A549 (cell line): ENCODE measurements at places on chromosomes 2 and 18. TPM values are rescaled to one million over a fixed set of nuclear protein-coding genes. Genes with fewer than 3 reads are reported as not detected.

Gene FARSB
- 41.0 to 50.4 TPM (median 42.1 TPM) in 3 replicates for polyA plus RNA-seq

Gene ABCB11
- 0.01 to 0.03 TPM in 2 of 3 replicates, not detected in the other for polyA plus RNA-seq

Gene GLS
- 270 to 321 TPM (median 286 TPM) in 3 replicates for polyA plus RNA-seq

Gene CD8B2
- not detected in 3 replicates for polyA plus RNA-seq

Gene CCBE1
- polyA plus RNA-seq = 9.7 to 10.4 TPM (median 9.9 TPM) in 3 replicates

DNA sequence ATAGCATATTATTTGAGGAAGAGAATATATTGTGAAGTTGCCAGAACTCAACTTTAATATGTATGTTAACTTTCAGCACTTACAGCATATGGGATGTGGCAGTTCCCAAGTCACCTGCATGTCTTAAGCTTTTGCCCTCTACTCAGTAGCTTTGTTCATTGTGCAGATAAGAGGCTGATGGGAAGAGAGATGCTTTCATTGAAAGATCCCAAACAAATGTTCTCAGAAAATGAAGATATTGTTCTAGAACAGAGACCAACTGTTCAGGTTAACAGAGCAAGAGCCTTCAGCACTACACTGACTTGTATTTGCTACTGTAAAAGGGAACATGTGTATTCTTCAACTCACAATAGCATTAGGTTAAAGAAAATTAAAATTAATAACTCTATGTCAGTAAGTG lies 28.1 kb downstream of the GAREM1 start:
- DNase-seq = no peak

DNA sequence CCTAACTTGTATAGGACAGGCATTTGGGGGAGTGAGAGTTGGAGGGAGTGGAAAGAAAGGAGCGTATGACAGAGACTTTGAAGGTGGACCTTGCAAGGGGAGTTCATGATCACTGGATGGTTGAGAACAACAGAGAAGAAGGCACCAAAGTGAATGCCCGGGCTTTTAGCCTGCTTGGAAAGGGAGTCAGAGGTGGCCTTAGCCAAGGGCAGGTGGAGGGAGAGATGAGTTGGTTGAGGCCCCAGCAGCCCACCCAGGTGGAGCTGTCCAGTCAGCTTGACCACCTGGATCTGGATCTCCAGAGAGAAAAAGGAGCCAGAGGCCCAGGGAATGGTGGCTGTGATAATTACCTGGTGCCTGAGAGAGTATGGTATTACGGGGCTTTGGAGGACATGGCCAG lies 73.6 kb downstream of the COA5 start:
- no peak for DNase-seq

GRCh38 chr2:18701546-18701945 lies 112.2 kb upstream of the NT5C1B start:
- DNase-seq = no peak

DNA sequence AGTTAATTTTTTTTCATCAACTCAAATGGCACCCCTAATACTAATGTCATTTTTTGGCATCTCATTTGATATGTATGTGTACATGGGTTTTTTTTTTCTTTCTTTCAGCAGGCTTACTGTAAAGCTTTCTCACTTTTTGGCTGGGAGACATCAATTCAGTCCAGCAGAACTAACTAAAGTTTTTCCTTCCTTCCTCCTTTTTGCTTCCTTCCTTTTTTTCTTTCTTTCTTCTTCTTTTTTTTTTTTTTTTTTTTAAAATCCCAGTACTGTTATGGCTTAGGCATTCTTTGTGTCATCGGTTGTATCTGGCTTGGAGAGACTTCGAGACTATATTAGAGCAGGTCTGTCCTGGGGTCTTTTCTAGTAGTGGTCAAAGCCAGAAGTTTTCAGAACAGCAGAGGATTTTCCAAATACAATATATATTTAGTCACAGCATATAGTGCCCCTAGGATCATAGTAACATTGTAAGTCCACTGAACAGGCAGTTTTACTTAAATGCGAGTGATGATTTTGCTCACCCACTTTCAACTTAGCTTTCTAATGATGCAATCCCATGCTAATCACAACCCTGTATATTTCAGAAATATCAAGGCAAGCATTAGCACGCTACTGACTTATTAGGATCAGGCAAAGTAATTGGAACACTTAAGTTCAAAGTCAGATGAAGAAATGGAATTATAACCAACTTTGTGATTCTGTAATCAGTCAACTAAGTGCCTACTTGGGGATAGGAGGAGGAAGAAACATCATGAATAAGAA lies 4.0 kb downstream of the KLHL29 start:
- DNase-seq = no peak

GRCh38 chr18:39994498-39994897 lies 1960.5 kb upstream of the PIK3C3 start:
- no peak for DNase-seq

GRCh38 chr2:95315801-95316411 lies 18.8 kb downstream of the KCNIP3 start:
- DNase-seq = no peak

DNA sequence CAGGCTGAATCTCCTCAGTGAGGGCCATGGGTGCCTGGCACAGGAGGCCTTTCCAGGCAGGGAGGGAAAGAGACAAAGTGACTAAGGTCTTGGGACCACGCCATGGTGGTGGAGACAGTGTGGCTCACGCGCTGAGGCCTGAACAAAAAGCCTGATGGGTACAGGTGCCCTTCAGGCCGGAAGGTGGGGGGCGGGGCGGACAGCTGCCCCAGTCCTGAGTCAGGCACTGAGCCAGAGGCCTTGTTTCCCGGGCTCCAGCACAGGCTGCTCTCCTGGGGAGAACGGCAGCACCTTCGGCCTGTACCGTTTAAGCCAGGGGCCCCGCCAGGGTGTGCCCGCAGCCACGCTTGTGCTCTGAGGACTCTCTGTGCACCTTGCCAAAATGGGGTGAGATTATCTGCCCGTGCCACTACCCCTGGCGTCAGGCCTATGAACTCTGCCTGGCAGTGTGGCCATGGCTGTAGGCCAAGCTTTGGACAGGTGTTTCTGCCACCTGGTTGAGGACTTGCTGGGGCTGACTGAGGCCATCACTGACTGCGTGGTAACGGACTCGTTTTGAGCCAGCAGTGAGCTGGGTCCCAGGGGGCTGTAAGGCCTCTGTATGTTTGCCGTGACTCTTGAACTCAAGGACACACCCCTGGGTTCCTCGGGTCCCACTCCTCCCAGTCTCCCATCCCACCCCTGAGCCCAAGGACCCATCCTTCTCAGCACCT lies 31.7 kb upstream of the DNMT3A start:
- DNase-seq = no peak

GRCh38 chr2:155368934-155369333 lies 670.4 kb downstream of the KCNJ3 start:
- DNase-seq = no peak

GRCh38 chr2:240212425-240213225 lies 72.2 kb upstream of the OTOS start:
- no peak for DNase-seq

GRCh38 chr2:38932586-38932985 lies 42.9 kb downstream of the ARHGEF33 start:
- DNase-seq = no peak

DNA sequence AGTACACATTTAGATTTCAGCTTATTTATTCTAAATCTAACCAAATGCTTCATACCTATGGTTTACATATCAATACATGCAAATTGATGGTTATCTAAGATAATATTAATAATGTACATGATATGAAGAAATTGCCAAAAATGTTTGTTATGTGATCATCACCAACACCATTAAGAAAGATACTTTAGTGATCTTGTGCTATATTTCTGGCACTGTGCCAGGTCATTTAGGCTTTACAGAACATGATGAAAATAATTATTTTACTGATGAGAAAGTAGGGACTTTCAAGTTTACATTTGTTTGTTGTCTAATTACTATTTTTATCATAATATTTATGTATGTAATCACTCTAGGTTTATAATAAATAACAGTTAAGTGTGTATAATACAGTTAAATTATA lies 158.3 kb downstream of the GULP1 start:
- no peak for DNase-seq

GRCh38 chr2:236512902-236513435 lies 56.7 kb upstream of the ACKR3 start:
- DNase-seq = peak; percentile 47

DNA sequence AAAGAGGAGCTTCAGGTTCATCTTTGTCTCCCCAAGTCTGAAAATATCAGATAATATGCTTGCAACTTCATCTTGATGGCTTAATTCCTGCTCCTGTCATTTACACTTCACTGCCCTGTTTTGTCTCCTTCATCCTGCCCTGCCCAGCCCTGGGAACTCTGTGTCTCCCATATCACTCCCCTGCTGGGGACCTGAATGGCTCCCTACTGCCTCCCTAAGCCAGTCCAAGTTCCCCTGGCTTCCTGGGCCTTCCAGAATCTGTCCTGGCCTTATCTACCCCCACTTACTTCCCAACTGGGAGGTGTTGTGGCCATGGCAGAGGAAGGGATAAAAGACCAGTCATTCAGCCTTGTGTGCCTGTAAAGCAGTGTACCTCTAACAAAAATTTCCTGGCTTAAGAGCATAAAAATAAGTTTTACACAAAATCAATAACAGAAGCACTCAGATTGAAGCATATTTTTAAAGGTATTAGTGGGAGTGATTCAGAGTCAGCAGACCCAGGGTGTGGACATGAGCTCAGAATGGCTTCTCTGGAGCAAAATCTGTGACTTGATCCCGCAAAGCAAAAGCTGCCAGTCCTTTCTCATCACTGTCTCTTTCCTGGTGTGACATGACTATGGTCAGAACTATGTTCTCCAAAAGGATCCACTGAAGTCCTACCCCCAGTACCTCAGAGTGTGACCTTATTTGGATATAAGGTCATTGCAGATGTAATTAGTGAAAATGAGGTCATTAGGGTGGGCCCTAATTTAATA lies 59.1 kb downstream of the INO80C start:
- DNase-seq = no peak

- no peak for DNase-seq
Measured at GRCh38 chr2:186612555-186613440, 22.9 kb downstream of the ITGAV start.
